Activated CD4-positive, alpha-beta T cell treated with anti-CD3 and anti-CD28 coated beads, Interleukin-10, Interleukin-2, amounts not matched to agents 100 ng/mL and 50 ng/mL, durations not matched to agents 16 hours and 8 hours (primary cell): ENCODE measurements at places on chromosomes 1 and 21.

DNA sequence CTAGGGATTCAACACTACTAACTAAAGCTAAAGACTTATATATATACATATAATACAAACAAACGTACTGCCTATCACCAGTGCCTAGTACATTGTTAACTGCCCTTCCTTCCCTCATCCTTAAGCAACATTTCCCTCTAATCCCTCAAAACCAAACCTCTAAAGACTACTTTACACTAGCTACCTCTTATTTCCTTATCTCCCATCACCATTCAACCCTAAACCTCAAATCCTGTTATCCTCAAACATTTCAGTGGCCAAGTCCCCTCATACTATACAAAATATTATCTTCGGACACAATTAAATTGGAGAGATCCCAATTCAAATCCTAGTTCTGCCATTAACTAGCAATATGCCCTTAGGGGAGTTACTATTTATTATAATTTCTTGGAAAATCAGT is 3.7 kb downstream of the SCAF4 start:
- DNase-seq: no peak

DNA sequence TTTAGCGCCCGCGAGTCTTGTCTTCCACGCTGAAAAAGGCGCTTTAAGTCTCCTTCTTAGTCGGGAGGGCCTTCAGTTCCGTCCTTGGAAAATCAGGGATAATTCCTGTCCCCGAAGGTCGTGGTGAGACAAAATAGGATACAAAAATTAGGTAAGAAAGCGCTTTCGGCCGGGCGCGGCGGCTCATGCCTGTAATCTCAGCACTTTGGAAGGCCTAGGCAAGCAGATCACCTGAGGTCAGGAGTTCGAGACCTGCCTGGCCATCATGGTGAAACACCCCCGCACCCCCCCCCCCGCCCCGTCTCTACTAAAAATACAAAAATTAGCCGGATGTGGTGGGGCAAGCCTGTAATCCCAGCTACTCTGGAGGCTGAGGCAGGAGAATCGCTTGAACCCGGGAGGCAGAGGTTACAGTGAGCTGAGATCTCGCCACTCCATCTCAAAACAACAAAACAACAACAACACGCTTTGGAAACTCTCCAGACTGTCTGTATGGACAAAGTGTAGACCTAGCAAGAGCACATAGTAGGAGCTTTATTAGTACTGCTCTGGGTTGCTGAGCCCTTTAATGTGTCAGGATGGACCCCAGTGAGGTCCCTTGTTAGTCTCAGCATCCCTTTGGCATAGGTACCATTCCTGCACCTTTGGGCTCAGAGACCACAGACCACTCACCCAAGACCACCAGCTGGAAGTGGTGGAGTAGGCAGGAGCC is 790 bp upstream of the TMEM54 start:
- no peak for DNase-seq

- peak; percentile 65 for DNase-seq
These were observed 6.1 kb downstream of the TNFRSF25 start for GRCh38 chr1:6459850-6460265.

DNA sequence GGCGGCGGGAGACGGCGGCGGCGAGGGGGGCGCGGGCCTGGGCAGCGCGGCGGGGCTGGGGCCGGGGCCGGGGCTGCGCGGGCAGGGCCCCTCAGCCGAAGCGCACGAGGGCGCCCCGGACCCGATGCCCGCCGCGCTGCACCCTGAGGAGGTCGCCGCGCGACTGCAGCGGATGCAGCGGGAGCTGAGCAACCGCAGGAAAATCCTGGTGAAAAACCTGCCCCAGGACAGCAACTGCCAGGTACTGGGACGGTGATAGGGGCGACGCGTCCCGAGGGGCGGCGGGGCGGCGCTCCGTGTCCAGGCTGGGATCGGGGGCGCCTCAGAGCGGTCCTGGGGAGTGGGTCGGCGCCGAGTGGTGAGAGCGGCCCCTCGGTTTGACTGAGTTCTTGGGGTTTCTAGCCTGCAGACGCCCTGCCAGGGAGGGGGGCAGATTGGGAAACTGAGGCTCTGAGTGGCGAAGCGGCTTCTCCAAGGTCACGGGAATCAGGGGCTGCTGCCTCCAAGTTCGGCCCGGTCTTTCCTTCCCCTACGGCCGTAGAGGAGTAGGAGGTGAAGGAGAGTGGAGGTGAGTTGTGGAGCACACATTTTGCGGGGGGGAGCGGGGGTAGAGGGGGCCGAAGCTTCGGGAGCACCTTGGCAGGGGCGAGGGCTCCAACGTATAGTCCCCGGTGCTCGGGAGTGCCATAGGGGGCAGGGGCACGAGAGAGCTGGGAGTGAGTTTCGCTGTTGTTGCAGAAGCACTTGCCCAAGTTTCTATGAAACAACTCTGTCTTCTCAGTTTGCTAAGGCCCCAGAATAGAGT is 508 bp downstream of the RAVER2 start:
- no peak for DNase-seq

GRCh38 chr1:193348091-193348768 is 161.8 kb upstream of the B3GALT2 start:
- no peak for DNase-seq

DNA sequence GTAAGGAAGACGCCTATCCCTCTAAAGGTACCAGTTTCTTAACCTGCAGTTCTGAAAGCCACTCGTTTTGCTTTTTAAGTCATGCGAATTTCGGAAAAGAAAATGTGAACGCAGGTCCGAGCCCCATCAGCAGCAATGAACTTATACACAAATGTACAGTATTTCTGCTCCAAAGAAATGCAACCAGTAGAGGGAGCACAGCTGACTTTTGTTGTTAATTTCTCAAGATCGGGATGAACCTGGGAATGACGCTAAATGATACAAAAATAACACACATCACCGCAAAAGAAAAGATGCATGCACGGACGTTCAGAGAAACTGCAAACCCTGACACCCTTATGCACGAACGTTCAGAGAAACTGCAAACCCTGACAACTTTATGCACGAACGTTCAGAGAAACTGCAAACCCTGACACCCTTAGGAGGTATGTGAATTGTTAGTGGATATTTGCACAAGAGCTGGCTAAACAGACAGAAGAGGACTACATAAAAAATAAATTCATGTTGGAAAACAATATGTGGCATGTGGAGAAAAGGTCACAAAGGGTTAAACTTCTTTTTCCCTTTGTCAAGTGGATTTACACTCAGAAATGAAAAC is 3.5 kb upstream of the TIAM1 start:
- no peak for DNase-seq

DNA sequence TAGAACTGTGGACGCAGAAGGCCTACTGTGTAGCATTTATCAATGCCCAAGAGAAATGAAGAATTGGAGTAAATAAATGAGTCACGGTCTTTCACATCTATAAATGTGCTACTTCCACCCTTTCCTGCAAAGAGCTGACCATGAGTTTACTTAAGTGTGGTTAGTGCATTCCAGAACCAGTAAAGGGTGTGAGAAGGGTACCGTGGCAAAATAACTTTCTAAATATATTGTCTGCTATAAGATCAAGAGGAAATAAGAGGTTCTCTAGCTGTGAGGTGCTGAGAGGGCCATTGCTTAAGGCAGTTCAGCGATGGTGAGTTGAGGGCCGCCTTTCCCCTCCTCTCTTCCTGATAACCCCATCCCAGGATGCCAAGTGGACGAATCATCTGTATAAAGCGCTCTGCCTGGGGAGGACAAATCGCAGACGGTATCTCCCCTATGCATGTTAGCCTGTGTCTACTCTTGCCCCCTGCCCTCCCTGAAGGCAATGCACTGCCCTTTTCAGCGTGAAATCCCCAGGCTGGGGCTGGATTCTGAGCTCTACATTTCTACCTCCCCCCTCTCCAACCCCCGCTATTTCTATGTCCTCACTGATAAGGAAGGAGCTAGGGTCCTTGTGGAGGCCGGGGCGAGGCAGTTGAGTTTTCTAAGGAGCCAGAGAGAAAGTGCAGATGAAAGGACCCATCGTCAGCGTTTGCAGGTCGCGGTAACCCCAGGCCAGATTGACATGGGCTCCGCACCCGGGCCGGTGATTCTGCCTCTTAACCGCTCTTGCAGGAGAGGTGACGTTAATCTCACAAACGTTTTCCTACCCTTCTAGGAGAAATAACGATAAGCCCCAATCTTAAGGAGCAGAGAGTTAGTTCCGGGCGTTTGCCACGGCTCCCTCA is 1.5 kb upstream of the NCAM2 start:
- no peak for DNase-seq
